Activated CD8-positive, alpha-beta memory T cell treated with anti-CD3 and anti-CD28 coated beads, Interleukin-2, amount 10 ng/mL, durations not matched to agents 7 days and 5 days (primary cell): ENCODE measurements at places on chromosomes 2 and 18.

GRCh38 chr2:27323596-27324285, 844 bp upstream of the MPV17 start:
- no peak for DNase-seq

GRCh38 chr18:63974991-63975390, 5.1 kb downstream of the SERPINB8 start:
- no peak for DNase-seq

DNA sequence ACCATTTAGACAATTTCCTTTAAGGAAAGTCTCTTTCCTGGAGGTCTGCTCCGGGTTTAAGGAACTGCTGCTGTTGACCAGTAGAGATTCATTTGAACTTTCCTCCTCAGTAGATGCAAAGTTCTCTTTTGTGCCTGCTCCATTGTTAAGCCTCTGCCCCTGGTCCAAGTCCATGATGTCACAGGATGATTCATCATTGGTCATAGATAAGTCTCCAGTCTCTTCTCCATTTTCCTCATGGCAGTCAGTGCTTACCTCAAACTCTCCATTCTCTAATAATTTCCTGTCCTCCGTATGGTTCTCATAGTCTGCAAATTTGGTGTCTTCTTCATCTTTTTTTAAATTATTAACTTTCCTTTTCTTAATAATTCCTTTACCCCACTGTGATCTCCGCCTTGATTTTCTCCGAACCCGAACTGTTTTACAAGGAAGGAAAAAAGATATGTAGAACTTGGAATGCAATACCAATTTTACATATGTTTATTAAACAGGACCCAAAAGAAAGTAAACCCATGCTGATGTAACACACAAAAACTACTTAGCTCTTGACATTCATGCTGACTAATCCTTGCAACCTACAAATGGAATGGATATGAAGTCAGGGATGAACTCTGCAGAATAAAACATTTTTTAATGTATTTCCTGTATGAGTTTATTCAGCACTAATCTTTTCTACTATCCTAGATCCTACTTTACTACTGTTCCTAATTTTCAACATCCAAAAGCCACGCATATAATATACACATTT, 169.1 kb downstream of the ATAD2B start:
- DNase-seq: no peak

- no peak for DNase-seq
These were observed 83.2 kb upstream of the EPHA4 start for GRCh38 chr2:221655300-221655699.

DNA sequence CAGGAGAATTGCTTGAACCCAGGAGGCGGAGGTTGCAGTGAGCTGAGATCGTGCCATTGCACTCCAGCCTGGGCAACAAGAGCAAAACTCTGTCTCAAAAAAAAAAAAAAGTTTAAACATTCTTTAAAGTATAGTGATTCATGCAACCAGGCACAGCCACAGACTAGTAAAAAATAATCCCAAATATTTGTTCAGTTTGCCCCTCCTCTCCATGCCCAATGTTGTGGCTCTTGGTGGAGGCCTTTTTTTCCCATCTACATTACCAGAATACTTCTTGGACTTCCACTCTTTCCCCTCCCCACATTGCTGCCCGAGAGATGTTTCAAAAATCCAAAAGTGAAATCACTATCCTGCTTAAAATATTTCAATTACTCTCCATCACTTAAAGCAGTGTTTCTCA, 5.1 kb upstream of the MALT1 start:
- no peak for DNase-seq
